Muscle of back (tissue), 13 donors: ENCODE measurements at places on chromosomes 3 and 15.

- DNase-seq, result no peak
Observed at GRCh38 chr3:125072749-125073389, 17.1 kb upstream of the HEG1 start.

- DNase-seq, result peak; percentile 74
Observed at GRCh38 chr15:75712668-75713337, at the start of gene CSPG4. TSS of gene CSPG4 (minus strand) at chr15:75712848. CDS start at chr15:75712755, 93 bp downstream.

- DNase-seq, result no peak
Observed at GRCh38 chr15:58590236-58590635, 158.4 kb downstream of the LIPC start.

DNA sequence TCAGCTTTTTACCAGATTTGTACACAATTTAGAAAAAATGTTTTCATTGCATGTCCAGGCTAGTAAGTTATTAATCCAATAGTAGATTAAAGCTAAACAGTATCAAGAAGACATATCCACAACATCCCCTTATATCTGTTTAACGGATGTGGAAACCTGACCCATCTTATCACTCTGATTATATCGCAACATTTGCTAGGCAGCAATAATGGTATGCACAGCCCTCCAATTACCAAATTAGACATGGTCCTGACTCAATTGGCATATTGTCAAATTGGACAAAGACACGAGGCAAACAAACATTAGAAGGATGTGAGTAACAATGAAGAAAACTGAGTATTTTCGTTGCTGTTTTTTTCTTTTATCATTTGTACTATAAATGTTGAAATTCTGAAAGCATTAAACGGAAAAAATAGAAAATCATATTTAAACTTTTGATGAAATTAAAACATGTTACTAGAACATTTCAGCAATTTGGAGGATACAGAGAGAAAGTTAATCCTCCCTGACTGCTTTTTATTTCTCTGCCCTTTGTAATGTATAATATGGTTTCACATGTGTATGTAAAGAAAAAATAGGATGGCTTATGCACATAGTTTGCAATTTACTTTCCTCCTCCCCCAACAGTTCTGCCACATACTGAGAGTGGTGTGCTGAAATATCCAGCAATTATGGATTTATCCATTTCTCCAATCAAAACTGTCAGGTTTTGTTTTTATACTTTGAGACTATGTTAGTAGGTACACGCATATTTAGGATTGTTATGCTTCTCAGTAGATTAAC, 633.7 kb downstream of the ZIC1 start:
- DNase-seq, result peak; percentile 22

GRCh38 chr3:197736010-197736490, 654 bp downstream of the RUBCN start:
- no peak for DNase-seq

DNA sequence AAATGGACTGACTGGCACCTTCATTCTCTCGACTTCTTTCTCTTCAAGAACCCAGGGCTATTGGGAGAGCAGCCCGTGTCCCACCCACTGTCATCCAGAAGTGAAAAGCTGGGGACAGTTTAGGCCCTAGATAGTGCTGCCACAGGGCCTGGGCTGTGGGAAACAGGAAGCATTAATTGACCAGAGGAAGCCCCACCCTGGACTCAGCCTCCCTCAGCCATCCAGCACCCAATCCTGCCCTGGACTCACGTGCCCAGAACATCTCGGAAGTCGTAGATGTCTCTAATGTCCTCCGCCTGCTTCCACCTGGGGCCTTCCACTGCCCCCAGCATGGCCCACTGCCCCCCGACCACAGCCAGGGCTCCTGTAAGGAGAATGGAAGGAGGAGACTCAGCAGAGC, 2.3 kb downstream of the CAMK1 start:
- DNase-seq, result no peak

DNA sequence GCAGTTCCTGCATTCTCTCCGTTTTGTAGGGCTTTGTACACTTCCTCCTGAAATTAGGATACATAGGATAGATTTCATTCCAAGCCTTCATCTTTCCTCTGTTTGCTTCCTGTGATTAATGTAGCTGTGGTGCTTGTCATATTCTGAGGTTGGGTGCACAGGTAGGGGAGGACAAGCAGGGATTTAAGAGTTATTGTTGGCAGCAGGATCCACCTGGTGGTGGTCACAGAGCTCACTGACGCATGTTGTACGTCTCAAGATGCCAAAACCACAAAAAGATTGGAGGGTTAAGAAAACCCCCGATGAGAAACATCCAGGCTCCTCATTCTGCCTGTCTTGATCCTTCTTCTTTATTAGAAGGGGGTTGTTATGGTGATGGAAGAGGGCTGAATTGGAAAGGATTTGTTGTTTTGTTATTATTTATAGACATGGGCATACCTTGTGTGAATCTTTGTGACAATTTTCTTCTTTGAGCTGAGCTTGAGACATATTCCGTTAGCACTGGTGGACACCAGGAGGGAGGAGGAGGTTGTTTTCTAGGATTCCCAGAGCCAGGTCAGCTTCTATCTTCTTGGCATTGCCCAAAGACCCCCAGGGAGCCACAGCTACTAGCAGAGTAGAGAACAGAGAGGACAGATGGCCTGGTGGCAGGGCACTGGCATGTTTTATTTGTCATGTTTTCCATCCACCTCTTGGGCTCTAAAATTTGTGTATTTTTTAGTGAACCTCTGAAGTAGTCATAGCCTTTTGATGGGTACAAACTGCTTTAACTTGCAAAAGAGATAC, 57.7 kb upstream of the LARS2 start:
- no peak for DNase-seq

- DNase-seq, result no peak
Observed at GRCh38 chr15:58491499-58492202, 59.9 kb downstream of the LIPC start.

- no peak for DNase-seq
Observed at GRCh38 chr15:100521907-100522306, 6.8 kb downstream of the CERS3 start.

DNA sequence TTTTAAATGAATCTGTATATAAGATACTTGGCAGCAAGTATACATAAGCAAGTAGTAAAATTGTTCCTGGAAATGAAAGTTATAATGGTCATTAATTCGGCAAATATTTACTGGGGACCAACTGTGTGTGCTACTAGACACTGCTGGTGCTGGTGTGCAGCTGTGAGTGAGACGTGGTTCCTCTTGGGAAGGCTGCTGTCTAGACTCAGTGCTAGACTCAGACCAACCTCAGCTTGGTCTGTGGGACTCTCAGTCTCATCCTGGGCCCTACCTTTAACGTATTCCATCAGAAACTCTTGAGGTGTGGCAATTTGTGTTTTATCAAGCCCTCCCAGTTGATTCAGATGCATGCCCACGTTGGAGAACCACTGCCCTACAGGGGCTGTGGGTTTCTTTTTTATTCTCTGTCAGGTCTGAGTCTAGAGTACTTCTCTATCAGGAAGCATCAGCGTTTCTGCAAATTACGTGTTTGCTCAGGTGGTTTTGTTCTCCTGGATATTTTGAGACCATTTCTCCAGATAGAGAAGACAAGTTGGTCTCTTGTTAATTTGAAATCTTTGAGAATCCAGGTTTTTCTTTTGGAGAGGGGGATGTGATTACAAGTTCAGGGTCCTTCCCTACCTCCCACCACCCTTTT, 6.8 kb downstream of the TLNRD1 start:
- no peak for DNase-seq

DNA sequence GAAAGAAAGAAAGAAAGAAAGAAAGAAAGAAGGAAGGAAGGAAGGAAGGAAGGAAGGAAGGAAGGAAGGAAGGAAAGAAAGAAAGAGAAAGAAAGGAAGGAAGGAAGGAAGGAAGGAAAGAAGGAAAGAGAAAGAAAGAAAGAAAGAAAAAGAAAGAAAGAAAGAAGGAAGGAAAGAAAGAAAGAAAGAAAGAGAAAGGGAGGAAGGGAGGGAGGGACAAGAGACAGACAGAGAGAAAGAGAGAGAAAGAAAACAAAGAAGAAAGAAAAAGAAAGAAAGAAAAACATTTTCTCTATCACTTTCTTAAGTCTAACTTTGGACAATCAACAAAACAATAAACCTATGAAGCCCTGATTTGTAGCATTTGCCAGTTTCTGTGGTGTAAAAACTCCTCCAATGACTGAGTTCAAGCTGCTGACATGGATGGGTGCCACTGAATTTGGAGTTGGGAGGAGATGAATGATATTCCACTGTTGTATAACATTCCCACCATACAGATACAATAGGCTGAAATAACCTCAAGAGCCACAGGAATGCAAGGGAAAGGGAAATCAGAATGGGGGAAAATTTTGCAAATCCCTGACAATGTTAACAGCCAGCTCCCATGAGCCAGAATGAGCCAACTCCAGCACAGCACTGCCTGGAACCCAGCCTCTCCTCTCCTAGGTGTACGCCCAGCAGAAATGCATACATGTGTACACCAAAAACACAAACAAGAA, 15.0 kb upstream of the RTP3 start:
- DNase-seq, result peak; percentile 54
